ENCODE measurements at places on chromosomes 2 and 18. TPM values are rescaled to one million over a fixed set of nuclear protein-coding genes. Genes with fewer than 3 reads are reported as not detected.

GRCh38 chr2:127193967-127194280, 26.2 kb downstream of the CYP27C1 start:
- no peak for DNase-seq

GRCh38 chr18:474416-474815, 26.1 kb downstream of the COLEC12 start:
- no peak for DNase-seq

The SUMO1 gene
- 46.4 TPM for total RNA-seq

- no peak for DNase-seq
These were observed 713.9 kb upstream of the CDH2 start for GRCh38 chr18:28890791-28891190.

DNA sequence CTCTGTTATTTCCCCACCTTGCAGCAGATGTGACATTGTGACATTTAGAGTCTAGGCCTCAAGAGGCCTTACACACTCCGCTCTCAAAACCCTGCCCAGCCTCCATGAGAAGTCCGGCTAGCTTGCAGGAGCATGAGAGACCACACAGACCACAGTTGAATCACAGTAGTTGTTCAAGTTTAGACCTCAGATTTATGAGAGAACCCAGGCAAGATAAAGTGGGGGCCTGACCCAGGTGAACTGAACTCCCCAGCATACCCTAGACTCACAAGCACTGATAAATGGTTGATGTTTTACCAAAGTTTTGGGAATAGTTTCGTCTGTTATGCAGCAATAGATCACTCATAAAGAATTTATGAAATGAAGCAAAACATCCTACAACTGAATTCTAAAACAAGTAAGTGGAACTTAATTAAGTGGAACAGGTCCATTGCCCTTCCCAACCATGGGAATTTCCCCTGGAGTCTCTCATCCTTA, 4.7 kb upstream of the STAT1 start:
- no peak for DNase-seq

- no peak for DNase-seq
These were observed 66.0 kb downstream of the NOL10 start for GRCh38 chr2:10623776-10624175.

Data from left lobe of liver (tissue), 2 donors.